ENCODE measurements at places on chromosomes 5 and 9.

- DNase-seq, result no peak
These were observed 1.6 kb downstream of the HTR1A start for GRCh38 chr5:63960646-63961045.

DNA sequence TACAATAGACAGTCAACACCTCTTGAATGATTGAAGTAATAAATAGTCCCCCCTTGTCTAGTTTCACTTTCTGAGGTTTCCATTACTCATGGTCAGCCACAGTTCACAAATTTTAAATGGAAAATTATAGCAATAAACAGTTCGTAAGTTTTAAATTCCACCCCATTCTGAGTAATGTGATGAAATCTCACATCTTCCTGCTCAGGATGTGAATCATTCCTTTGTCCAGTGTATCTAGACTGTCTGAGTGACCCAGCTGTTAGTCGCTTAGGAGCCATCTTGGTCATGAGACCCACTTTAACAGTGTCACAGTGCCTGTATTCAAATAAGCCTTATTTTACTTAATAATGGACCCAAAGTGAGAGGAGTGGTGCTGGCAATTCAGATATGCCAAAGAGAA, 311.6 kb upstream of the PRR16 start:
- peak; percentile 67 for DNase-seq

- DNase-seq, result no peak
These were observed 223.3 kb downstream of the DIRAS2 start for GRCh38 chr9:90419221-90419851.

- DNase-seq, result no peak
These were observed 228.9 kb downstream of the FGF10 start for GRCh38 chr5:44160369-44160768.

GRCh38 chr9:108363311-108363710, 492.5 kb downstream of the ACTL7B start:
- DNase-seq, result no peak

DNA sequence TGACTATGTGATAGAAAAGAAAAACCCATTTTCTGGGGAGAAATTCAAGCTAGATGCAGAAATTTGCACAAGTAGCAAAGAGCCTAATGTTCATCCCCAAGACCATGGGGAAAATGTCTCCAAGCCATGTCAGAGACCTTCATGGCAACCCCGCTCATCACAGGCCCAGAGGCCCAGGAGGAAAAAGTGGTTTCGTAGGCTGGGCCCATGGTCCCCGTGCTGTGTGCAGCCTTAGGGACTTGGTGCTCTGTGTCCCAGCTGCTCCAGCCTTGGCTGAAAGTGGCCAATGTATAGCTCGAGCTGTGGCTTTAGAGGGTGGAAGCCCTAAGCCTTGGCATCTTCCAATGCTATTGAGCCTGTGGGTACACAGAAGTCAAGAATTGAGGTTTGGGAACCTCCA, 711.2 kb upstream of the ZNF608 start:
- DNase-seq, result no peak

GRCh38 chr5:60578315-60578714, 121.7 kb downstream of the DEPDC1B start:
- DNase-seq, result no peak

- no peak for DNase-seq
These were observed 4.3 kb downstream of the AQP3 start for GRCh38 chr9:33443047-33443446.

DNA sequence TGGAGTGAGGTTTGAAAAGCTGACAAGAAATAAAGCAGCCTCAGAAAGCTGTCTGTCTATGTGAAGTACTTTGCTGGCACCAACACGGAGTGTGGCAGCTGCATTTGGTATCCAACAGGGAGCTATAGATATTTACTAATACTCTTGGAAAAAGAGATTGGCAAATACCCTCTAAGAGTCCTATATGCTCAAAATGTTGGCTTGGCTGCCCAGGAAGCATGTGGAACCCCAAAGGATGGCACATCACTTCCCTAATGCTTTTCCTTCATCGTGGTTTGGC, 398.3 kb downstream of the TLE4 start:
- no peak for DNase-seq

DNA sequence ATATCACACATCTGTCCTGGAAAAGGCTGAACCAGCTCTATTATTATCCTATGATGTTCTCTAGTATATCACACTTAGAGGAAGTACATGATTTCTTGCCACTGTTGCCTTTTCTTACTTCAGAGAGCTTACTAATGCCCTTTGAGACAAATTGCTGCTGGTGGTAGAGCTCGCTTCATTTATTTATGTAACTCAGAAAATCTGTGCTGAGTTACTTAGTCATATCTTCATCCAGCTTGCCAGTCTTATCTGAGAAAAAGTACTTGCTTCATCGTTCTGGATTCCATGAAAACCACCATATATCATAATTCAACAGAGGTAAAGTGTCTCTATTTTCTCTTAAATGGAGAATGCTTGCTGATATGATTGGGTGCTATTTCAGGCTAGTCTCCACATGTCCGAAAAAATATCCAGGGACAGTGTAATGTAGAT, 26.6 kb downstream of the PTPDC1 start:
- DNase-seq, result peak; percentile 59

GRCh38 chr9:128160603-128160987, 530 bp downstream of the BBLN start:
- no peak for DNase-seq

DNA sequence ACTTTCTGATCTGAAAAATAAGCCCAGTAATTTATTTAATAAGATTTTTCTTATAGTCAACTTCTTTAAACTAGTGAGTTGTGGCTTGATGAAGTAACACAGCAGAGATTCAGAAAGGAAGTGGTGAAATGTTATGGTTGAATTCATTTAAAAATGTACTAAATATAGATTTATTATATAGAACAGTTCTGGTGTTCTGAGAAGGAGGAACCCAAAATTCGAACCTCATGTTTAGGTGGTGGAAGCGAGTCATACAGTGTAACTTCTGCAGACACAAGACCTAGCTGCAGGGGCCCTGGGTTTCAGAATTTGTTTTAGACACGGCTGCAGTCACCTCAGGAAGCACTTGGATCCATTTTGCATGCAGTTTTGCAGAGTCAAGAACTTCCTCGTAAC, 188.2 kb downstream of the TRIO start:
- DNase-seq, result no peak
